ENCODE measurements at places on chromosomes 6 and 20. TPM values are rescaled to one million over a fixed set of nuclear protein-coding genes. Genes with fewer than 3 reads are reported as not detected.

DNA sequence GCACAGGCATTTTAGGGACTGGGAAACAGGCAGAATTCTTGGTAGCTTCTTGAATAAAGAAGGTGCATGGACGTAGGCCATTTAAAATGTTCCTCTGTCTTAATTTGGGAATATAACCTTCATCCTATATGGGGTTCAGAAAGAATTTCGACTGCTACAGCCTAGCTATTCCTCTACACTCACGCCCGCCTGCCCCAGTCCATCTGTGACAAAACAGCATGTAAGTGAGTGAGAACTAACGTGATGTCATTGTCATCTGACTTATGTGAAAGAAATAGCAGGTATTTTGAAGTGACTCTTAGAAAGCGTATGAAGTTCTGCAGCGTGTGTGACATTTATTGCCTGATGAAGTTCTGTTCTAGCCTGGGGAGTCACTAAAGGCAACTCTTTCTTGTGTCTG is 52.2 kb upstream of the SLC22A1 start:
- DNase-seq: no peak

- no peak for DNase-seq
These were observed 946.8 kb downstream of the GRIK2 start for GRCh38 chr6:102340311-102340710.

TP53TG5 gene
- not detected for total RNA-seq

GRCh38 chr20:56503916-56504315 is 20.6 kb upstream of the FAM209A start:
- DNase-seq: no peak

STMND1 gene
- not detected for total RNA-seq

Measured in mesenteric fat pad (tissue), 1 donor.